ENCODE measurements at places on chromosomes 2 and 18.

GRCh38 chr2:235868224-235868623 is 300.0 kb downstream of the GBX2 start:
- H3K27ac ChIP-seq: no peak overlapping the region
- DNase-seq: no peak
- no peaks in the 10 kb centered on the region for H3K4me1 ChIP-seq
- H3K4me3 ChIP-seq: no peak overlapping the region

- no peaks in the 10 kb centered on the region for H3K4me1 ChIP-seq
- H3K4me3 ChIP-seq: no peak overlapping the region
- no peaks in the 10 kb centered on the region for H3K36me3 ChIP-seq
- peak overlapping the region; percentile 75 for H3K27ac ChIP-seq
- no peak for DNase-seq
Observed at GRCh38 chr2:38264396-38265221, 112.5 kb downstream of the ATL2 start.

GRCh38 chr2:237432484-237433092 is 18.6 kb upstream of the COL6A3 start:
- no peaks in the 10 kb centered on the region for H3K27me3 ChIP-seq
- DNase-seq: no peak
- peak overlapping the region; percentile 5 for H3K27ac ChIP-seq
- no peaks in the 10 kb centered on the region for H3K36me3 ChIP-seq

- no peak overlapping the region for H3K27ac ChIP-seq
- no peaks in the 10 kb centered on the region for H3K27me3 ChIP-seq
- no peaks in the 10 kb centered on the region for H3K4me1 ChIP-seq
- no peak for DNase-seq
Observed at GRCh38 chr2:144230033-144230432, 289.9 kb downstream of the ZEB2 start.
